ENCODE measurements at places on chromosomes 4 and X.

- no peak for DNase-seq
Observed at GRCh38 chr4:181301735-181302710, 941.2 kb upstream of the TENM3 start.

DNA sequence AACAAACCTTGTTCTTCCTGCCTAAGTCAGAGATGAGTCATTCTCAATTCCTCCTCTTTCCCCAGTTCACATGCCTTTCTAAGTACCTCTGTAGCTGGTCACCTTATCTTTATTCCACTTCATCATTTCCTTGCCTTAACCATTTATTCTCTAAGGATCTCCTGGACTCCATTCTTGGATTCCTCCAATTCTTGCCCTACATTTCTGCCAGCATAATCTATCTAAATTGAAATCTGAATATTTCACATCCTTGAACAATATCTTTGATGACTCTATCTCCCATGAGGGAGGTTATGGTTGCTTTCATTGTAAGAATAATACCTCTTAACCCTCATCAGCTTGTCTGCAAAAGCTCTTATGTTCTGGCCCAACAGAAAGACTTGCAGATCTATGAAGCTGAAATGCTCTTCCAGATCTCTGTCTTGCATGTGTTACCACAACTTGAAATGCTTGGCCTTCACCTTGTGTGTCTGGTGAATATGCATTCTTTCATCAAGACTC lies 28.6 kb upstream of the PDE5A start:
- DNase-seq, result no peak

DNA sequence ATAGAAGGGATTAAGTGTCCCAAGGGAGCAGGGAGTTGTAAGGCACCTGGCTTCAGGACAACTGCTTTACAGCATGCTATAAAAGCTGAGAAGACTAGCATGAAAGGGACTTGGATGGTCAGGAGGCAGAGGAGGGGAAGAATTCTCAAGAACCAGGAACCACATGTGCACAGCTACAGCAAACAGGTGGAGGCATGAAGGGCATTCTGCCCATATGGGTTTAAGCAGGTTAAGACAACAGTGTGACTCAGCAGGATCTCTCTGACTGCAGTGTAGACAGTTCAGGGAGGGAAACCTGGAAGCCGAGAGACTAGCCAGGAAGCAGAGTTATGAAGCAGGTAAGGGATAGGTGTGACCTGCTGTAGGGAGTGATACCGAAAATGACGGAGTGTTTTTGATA lies 117.0 kb downstream of the DHRSX start:
- no peak for DNase-seq

- no peak for DNase-seq
Observed at GRCh38 chr4:121980643-121981042, 28.8 kb upstream of the TRPC3 start.

DNA sequence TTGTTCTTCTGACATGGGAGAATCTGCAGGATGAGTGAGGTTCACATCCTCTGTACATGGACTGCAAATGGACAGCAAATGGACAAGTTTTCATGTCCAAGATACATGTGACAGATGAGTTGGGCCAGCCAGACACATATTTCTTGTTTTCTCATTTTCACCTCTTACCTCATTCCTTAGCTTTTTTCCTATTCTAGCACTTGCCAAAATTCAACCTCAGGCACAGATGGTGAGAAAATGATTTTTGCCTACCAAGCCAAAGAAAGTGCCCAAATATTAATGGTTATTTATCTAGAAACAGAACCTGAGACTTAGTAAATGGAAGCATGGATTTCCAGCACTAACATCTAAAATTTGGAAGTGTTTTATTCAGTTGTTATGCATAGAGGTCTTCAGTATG lies 402.2 kb downstream of the AFF2 start:
- DNase-seq, result no peak

GRCh38 chr4:135744928-135745327 lies 1543.3 kb upstream of the PABPC4L start:
- DNase-seq, result no peak

GRCh38 chrX:95536661-95537060 lies 1148.0 kb upstream of the DIAPH2 start:
- no peak for DNase-seq

- no peak for DNase-seq
Observed at GRCh38 chr4:151786158-151786495, 25.3 kb upstream of the GATB start.

DNA sequence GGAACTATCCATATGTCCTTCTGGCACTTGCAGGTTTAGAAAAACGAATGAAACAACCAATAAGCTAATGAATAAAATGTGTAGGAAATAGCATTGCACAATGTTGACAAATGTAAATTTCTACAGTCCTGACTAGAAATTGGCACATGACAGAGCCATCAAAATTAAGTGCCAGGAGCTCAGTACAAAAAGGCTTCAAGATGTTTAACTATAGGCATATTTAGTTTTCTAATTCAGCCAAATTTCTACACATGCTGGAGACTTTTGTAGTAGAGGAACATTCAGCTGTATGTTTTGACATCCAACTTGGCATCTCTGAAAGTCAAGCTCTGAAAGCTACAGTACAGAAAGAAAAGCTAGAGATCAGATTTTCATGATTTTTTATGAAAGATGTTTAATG lies 1999.4 kb upstream of the AGA start:
- no peak for DNase-seq

GRCh38 chrX:50093625-50094024 lies 107.2 kb downstream of the AKAP4 start:
- no peak for DNase-seq

DNA sequence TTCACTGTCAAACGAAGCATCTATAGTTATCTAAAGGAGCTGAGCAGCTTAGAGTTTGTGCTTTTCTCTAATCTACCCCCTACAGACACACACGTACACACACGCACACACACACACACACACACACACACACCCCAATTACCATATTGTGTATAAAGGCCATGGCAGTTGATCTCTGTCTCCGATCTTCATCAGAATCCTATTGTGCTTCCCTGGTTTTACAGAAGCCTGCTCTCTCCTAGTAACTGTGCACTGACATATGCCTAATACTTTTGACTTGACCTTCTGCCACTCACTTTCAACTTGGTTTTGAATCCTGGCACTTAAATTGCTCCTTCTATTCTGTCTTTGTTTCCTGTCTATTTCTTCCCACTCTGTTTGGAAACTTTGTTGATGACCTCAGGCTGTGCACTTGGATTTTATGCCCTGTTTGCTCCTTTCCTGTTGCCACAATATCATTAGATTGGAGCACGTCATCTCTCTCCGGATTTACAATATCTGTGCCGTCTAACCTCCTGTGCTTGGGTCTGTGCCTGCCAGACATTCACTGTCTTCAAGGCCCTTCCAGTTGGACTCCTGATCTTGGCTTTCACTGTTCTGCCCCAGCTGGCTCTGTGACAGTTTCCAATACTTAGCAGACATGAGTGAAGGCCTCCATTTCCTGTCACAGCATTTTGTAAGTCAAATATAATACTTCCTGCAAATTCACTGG lies 928.1 kb downstream of the FAT4 start:
- no peak for DNase-seq

DNA sequence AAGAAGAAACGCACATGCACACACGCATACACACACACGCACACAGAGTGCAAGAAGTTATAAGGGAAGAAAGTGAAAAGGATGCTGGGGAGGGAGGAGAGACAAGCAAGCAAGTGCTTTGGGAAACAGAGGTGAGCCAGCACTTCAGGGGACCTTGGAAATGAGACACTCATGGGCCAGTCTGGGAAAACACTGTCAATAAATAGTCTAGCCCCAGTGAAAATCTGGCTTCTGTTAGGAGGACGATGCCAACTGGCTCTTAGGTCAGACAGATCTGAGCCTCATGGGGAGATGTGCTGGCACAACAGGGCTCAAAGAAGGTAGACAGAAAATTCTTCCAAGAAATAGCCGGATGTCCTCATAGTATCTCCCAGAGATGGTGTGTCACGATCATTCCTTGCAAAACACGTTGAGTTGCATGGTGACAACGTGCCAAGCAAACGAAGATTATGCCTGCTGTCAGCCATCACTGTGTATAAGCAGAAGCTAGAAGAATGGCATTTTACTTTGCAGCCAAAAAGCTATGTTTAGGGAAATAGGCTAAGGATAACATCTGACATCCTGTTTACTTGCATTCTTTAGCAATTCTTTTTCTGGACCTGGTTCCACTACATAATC lies 557 bp upstream of the ARHGEF6 start:
- DNase-seq, result no peak

DNA sequence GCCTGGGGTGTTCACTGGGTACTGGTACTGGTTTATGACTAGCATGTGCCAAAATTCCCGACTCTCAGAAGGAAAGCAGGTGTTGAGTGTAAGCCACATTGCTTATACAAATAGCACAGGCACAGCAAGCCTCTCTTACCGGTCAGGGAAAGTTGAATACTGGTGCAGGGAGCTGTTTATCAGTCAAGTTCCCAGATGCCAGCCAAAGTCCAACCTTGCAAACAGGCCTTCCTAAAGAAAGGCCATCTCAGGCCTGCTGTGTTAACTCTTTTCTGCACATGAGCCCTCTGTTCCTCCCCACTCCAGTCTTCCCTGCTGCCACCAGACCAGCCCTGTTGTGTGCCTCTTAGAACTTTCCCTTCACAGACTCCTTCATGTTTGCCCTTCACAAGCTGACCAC lies 34.2 kb downstream of the PKD2 start:
- no peak for DNase-seq

GRCh38 chrX:10893976-10894375 lies 217.2 kb upstream of the HCCS start:
- no peak for DNase-seq

GRCh38 chrX:41919870-41920269 lies 3.5 kb downstream of the CASK start:
- no peak for DNase-seq

GRCh38 chr4:39118034-39118658 lies 56.1 kb downstream of the KLHL5 start:
- no peak for DNase-seq

GRCh38 chrX:103687696-103688201 lies 1.2 kb upstream of the MORF4L2 start:
- peak; percentile 1 for DNase-seq

DNA sequence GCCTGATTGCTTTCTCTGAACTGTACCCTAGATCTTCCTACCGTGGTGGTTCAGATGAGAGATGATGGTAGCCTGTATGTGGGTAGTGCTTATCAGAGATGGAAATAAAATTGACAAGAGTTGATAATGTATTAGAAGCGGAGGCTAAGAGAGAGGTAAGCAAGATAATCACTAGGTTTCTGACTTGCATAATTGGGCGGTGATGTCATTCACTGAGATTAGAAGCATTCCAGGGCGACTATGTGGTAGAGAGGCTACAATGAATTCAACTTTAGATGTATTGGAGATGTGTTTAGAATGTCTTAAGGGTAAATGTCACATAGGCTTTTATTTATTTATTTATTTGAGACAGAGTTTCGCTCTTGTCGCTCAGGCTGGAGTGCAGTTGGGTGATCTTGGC lies 415 bp upstream of the TENM3 start:
- DNase-seq, result no peak

DNA sequence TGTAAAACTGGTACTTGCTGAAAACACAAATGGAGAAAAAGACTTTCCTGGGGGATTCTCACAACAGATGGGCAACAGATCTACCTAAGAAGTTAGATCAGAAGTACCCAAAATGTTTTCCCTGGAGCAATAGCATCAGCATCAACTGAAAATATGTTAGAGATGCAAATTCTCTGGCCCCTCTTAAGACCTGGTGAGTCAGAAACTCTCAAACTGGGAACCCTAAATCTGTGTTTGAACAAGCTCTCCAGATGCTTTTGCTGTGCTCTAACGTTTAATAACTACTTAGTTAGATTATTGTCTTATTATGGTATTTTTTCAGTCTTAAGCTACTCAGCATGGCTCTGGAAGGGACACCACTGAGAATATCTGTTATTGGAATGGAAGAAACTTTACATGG lies 55.2 kb upstream of the TRPC3 start:
- DNase-seq, result no peak

- DNase-seq, result no peak
Observed at GRCh38 chr4:53479736-53480525, 102.5 kb downstream of the FIP1L1 start.

DNA sequence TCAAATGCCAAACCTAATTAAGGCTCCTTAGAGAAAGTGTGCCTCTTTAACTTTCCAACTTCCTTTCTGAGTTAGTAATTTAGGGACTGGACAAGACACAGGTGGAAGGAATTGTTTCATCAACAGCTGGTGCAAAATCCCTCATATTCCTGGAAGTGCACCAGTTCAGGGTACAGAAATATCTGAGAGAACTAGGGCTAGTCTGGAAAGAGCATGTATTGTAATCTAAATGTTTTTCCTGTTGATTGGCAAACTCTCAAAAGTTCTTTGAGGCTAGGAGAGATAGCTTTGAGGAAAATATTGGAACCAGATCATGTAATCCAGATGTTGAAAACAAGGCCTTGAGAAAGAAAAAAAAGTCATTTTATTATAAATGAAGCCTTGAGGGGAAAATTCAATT lies 98.1 kb upstream of the C1GALT1C1 start:
- no peak for DNase-seq

GRCh38 chr4:2304321-2304876 lies 42.5 kb upstream of the MXD4 start:
- DNase-seq, result no peak
